ENCODE measurements at places on chromosomes 11 and 22.

DNA sequence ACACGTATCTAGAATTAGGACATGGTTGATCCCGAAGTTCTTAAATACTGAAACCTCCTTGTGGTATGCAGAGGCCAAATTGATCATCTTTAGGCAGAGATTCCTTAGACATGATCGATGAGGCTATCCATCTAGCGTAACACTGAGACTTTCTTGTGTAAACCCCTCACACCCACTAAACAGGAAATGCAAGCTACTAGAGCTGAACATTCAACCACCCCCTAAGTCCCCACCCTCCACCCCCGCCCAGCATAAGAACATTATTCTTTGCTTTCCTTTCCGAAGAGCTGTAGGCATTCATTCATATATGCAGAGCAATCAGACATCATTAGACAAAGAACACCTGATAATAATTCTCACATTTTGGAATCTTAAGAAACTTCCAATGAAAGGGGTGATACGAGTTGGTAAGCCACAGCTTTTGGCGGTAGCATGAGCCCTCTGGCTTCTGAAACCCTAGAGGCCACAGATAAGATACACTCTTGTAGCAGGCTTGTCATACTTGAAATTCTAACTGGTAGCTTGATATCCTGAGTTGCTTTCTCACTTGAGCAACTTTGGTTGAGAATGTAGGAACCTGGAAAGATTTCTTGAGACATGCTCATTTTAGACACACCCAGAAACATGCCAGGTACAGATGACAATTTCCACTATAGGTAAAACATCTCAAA, 42.2 kb downstream of the FLI1 start:
- no peak for DNase-seq

DNA sequence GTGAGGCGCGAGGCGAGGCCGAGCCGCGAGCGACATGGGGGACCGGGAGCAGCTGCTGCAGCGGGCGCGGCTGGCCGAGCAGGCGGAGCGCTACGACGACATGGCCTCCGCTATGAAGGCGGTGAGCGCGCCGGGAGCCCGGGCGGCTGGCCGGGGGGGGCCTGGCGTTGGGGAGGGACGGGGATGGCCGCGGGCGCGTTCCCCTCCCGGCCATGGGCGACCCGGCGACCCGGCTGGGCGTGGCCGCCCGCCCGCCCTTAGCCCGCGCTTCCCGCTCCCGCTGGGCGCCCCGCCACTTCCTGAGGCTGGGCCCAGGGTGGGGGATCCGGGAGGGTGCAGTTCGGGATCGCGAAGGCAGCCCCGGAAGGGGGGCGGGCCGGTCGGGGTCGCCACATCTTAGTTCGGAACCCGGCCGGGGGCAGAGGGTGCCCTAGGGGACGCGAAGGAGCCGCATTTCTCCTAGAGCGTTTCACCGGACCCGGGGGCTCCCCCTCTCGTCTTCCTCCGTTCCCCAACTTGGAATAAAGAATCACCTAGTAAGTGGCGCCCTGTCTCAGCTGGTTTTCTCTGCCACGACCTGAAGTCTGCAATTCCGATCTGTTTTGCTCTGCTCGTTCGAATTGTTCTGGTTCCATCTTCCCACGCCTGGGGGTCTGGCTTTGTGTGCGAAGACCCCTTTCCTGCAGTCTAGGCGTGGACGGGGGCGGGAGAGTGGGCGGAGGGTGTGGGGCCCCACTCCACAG, 536 bp downstream of the YWHAH start:
- no peak for DNase-seq

DNA sequence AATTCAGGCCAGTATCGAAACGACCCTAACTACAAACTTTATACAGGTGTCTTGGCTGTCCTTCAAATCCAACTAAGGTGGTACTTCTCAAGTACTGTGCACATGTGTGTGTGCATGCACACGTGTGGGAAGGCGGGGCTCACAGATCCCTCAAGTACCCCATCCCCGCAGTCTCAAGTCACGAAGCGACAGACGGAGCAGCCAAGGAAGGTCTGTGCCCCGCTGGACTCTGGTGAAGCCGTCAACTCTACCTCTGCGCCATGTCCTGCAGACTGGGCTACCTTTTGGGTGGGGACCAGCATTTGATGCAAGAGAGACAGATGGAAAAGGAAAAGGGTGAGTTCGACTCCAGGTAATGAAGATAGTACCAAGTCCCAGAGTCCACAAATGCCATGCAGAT, 169.0 kb downstream of the CRYBB2 start:
- no peak for DNase-seq

DNA sequence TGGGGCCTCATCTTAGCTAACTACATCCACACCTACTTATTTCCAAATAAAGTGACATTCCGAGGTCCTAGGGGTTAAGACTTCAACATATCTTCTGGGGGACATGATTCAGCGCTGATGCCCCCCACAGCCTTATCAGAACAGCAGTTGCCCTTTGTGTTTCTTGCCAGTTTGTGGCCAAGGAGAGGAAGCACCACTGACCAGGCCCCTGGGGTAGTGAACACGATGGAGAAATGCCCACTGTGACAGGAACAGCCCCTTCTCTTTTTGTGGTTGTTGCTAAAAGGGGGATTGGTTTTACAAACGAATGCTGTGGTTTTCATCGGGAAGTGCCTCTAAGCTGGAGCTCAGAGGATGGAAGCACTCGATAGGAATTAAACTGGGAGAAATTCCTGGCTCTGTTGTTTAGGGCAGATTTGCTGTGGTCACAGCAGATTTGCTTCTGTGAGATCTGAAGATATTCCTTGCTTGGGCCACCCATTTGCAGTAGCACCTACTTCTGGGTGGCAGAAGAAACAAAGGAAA, 88.8 kb downstream of the ABTB2 start:
- DNase-seq, result no peak

GRCh38 chr11:63240791-63241379, 2.5 kb downstream of the SLC22A25 start:
- no peak for DNase-seq

GRCh38 chr11:36431429-36432092, 78.5 kb downstream of the TRAF6 start:
- no peak for DNase-seq

DNA sequence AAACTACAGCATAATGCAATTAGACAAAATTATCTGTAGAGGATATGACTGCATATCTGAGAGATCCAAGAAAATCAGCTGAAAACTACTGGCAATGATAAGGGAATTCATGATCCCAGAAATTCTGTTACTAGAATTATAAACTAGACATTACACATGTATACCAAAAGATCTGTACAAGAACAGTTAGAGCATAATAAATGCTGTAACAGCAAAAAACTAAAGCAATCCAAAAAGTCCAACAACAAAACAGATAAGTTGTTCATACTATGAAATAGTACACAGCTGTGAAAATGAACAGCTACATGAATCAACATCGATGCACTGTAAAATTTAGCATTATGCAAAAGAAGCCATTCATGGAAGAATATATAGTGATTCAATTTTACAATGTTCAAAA, 6.0 kb downstream of the ZNF214 start:
- no peak for DNase-seq

- no peak for DNase-seq
Measured at GRCh38 chr22:20194681-20195593, 44.1 kb upstream of the CCDC188 start.

DNA sequence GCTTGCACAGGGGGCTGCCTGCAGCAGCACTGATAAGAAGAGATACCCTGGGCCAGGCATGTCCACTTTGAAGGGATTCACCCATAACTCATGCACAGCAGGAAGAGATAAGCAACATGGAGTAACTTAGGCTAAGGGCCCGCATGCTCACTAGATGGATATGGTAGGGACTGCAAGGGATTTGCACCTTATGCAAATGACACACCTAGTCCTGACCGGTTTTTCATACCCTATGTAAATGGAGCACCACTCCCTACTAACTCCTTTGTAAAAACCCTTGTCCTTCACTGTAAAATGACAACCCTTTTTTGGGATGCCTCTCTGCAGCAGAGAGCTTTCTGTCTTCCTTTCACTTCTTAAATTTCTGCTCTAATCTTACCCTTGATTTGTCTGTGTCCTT, 658.9 kb upstream of the CCDC179 start:
- no peak for DNase-seq

DNA sequence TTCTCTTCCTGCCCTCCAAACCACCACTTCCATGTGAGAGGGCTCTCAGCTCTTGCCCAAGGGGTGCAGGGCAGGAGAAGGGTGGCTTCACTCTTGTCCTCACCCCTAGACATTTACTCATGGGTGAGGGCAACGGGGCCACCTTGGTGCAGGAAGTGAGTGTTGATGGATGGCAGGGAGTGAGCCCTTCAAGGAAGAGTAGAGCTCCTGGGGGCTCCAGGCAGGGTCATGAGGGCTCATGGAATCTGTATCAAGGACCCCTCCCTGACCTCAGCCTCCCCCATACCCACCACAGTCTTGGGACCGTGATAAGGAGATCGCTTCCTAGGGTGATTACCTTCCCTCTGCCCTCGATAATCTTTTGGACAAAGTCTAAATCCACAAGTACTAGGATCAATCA, 37.8 kb downstream of the TSPAN18 start:
- no peak for DNase-seq

DNA sequence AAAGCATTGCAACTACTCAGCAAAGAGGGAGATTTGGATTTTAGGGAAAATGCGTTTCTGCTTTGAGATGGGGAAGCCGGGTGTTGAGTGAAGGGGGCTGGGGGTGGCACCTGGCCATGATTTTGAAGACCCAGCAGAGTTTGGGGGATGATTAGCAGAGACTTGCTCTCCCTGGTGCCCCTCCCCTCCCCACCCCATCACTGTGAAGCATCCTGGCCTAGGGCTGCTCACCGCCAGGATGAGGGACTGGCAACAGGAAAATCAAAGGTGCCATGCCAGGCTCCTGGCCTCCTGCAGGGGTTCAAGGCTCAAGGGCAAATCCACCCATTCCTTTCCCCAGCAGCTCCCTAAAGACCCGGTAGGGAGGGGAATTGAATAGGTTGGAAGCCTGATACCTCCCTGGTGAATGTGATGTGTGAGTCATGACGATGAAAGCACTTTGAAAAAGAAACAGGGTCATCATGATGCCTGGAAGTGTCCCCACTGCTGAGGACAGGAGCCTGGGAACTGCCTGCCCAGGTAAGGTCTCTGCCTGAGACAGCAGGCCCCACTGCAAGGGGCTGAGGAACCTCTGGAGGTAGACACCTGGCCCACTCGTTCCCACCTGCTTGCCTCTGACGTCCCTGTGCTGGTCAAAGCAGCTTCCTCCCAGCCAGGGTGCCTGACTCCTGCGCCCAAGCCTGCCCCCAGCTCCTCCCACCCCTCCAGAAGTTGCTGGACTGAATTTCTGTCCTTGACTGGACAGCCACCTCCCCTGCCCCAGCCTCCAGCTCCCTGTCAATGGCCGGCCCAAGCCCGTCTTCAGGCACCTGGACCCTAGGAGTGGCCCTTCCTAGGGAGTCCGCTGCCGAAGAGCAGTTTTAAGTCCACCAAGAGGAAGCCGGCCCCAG, 1.7 kb downstream of the CHST1 start:
- DNase-seq, result no peak

DNA sequence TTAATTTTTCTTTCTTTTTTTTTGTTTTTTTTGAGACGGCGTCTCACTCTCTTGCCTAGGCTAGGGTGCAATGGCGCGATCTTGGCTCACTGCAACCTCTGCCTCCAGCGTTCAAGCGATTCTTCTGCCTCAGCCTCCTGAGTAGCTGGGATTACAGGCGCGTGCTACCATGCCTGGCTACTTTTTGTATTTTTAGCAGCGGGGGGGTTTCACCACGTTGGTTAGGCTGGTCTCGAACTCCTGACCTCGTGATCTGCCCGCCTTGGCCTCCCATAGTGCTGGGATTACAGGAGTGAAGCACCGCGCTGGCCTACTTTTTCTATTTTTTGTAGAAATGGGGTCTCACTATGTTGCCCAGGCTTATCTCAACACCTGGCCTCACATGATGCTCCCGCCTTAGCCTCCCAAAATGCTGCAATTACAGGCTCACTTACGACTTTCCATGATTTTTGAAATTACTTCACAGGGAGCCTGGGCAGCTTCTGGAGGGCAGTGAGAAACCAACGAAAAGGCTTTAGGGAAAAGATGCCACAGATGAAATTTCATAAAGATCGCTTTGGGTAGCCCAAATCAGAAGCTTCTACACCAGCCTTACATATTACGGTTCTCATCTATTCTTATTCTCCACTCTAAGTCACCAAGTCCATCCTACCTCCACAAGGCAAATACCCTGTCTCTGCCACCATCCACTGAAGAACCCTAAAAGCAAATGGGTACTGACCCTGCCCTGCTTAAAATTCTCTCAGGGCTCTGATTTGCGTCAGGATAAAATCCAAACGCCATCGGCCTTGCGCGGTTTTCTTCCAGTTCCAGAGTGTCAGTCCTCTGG, 866 bp upstream of the RRM1 start:
- DNase-seq, result no peak

Measured in stimulated activated CD8-positive, alpha-beta memory T cell treated with anti-CD3 and anti-CD28 coated beads, Interleukin-7, amount 100 ng/mL, for 1 hour (primary cell).